ENCODE measurements at places on chromosomes 3 and 15.

DNA sequence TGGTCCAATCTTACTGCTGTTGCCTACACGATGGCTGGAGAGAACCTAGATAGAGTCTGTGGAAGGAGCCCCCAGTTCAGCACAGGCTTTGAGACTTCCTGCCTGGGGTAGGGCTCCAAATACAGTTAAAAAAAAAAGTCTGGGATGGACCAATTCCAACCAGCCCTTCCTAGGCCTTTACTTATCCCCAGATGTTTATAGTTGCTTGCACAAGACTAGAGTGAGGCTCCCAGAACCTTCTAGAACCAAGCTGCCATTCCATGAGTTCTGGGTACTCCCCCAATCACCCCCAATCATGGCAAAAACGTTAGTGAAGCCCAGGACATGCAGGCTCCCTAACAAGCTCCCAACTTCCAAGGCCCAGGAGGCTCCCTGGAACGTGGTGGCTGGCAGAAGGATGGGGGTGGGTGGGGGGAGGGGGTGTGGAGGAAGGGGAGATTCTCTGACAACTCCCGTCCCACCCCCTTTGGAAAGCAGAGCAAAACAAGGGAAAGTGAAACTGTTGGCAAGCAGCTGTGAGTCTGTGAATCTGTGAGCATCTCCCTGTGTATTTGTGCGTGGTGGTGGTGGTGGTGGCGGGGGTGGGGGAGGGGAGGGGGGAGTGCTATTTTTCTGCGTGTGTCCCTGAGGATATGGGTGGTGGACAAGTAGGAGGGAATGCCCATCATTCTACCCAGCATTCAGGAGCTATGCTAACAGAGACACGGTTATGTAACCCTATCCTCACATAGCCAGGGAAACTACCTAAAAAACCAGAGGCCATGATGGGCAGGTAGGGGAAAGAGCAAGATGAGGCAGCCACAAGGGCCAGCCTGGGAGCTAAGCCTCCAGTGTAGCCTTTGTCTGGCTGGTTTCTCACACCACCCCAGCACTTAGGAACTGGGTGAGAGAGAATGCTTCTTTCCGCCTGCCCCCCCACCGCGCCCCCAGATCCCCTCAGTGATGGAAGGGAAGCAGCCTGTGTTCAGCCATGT lies 2.0 kb downstream of the MST1R start:
- DNase-seq, result peak; percentile 30

DNA sequence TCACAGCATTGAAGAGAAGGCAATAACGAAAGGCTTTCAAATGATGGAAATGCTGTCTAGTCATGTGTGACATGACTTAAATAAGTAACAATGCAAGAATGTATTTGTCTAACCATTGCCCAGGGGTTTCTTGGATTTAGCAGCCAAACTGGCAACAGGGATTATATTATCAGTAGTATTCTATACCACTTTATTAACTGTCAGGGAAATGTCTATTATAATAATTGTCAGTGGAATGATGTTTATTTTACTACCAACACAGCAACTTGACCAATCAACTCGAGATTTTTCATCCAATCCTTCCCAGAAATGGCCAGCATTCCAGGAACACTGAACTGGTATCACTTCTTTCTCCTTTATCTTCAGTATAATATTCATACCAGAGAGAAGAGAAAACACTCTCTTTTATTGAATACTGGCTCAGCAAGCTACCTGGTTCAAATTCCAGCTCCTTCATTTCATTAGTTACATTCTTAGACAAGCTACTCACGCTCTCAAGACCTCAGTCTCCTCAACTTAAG lies 66.2 kb downstream of the FOXP1 start:
- DNase-seq, result no peak

DNA sequence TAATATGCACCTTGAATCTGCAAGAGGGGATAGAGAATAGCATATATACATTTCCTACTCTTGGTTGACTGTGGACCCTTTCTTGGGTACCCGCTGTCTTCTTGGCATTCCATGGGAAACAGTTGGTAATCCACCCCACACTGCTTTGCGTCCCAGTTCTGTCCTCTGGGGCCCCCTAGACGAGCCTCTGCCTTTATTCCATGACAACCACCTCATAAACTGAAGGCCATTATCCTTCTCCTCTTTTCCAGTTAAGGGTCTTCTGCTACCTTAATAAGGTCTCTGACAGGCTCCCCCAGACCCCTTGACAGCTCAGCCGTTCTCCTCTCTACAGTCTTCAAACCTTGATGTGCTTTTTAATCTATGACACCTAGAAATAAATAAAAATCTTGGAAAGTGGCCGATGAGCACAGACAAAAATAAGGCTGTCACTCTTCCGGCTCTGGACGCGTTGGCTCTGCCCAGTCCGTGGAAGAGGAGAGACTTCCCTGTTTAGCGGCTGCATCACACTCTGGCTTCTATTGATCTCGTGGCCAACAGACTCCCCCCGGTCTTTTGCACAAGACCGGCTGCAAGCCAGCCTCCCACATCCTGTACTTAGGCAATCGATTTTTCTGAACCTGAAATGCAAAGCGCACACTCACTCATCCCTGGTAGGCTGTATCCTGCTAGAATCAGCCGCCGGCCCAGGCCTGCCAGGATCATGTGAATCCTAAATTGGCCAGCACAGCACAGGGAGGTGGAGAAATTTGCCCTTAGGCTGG lies 251.0 kb upstream of the TLE3 start:
- peak; percentile 60 for DNase-seq

- no peak for DNase-seq
Measured at GRCh38 chr3:39264053-39264452, 15.8 kb downstream of the CX3CR1 start.

DNA sequence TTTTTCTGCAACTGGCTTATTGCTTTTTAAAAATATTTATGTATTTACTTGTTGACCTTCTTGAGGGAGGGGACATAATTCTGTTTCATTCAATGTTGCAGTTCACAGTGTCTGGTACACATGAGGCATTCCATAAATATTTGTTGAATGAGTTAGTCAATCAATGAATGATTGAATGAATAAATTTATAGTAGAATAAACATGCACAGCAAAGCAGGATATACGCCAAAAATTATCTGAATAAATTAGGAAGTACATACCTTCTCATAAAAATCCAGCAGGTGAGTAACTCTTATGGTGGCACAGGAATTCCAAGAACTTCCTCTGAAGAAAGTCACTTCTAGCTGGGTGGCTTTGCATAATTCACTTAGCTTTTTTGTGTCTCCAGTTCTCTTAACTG lies 469.4 kb upstream of the ATP11B start:
- DNase-seq, result no peak

GRCh38 chr3:37456270-37456708 lies 281.9 kb upstream of the LRRFIP2 start:
- DNase-seq, result peak; percentile 81

GRCh38 chr3:184248454-184249411 lies at the start of gene ALG3:
ALG3 (minus strand) TSS chr3:184248962; CDS start chr3:184248940, 22 bp downstream.
- peak; percentile 85 for DNase-seq

GRCh38 chr3:177610262-177610661 lies 413.0 kb upstream of the TBL1XR1 start:
- DNase-seq, result no peak

DNA sequence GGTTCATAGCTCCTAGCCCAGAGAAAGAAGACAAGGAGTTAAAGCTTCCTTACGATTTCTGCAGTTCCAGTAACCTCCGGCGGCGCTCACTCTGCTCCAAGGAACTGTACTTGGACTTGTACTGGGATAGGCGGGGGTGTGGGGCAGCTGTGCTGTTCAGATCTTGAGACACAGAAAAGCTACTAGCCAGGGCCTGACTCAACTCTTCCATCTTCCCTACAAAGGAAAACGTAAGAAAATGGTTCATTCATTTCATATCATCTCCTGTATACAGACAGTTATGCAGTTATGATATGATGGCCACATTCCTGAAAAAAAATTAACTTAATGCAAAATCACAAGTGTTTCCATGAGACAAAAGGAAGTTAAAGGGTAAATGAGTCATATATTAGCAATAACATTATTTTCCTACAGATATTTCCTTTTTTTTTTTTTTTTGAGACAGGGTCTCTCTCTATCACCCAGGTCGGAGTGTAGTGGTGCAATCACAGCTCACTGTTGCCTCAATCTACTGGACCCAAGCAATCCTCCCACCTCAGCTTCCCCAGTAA lies 4.6 kb downstream of the SNUPN start:
- DNase-seq, result peak; percentile 97

DNA sequence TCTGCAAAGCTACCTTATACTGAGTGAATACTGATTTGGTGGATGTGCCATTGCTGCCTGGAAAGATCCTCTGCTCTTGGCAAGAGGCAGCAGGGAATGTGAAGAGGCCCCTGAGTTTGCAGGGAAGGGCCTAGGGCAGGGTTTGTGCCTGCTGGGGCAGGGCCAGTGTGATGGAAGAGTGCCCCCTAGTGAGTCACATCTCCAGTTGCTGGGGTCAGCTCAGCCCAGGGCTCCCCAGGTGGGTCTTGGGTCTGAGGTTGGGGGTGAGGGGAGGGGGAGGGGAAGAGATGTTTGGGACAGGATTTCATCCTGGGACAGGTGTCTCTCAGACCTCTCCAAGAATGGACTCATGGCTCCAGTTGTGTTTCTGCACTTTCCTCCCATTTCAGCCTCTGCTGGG lies 4.1 kb upstream of the AMOTL2 start:
- no peak for DNase-seq

GRCh38 chr3:32303399-32303747 lies 64.9 kb downstream of the CMTM8 start:
- DNase-seq, result no peak

GRCh38 chr15:64695561-64695992 lies 79.8 kb downstream of the RBPMS2 start:
- DNase-seq, result peak; percentile 50

- DNase-seq, result peak; percentile 73
Measured at GRCh38 chr15:74053941-74054529, 28.3 kb downstream of the GOLGA6A start.

- no peak for DNase-seq
Measured at GRCh38 chr15:50138391-50138790, 19.4 kb upstream of the ATP8B4 start.

DNA sequence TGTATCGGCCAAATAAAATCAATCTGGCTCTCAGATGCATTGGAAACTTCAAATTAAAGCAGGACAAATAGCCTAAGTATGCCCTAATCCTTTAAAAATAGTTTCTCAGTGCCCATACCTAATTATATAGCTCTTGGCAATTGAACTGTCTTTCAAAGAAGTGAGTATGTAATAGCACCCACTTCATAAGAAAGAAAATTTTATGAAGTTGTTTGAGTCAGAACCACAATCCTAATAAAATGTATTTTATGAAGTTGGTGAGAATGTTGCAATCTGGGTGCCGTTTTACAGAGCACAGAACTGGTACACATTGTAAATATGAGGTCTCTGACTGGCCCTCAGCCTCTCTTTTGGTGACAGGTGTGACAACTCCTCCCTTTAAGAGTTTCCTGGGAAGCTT lies 45.4 kb downstream of the EPHB1 start:
- no peak for DNase-seq

DNA sequence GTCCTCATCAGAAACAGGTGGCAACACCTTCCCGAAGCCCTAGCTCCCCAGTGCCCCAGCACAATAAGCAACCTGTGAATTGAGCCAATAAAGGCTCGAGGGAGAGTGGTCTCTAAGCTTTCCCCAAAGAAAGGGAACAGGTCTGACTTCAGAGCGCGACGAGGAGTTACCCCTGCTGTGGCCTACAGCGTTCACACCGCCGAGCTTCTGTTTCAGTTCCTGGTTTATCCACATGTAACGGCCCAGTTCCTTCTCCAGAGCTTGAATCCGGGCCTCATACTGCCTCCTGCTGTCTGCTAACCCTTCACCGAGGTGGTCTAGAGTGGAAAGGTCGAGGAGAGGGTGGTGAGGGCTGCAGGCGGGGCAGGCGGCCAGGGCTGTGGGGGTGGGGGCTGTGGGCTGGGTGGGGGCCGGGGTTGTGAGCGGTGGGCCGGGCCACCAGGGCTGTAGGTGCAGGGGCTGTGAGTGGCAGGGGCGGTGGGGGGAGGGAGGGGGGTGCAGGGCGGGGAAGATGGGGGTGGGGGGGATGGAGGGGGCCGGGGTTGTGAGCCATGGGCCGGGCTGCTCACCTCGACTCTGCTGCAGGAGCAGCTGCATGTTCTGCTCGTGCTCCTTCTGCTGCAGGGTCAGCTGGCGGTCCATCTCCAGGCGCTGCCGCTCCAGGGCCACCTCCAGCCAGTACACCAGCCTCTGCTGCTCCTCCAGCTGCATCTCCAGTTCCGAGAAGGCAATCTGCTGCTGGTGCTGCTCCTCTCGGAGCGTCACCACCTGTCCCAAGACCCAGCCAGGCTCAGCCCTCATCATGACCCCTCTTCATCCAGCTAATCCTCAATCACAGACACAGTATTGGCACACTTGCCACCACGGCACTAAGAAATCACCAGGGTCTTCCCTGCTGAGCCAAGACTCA lies 26.2 kb downstream of the KIF7 start:
- DNase-seq, result no peak

GRCh38 chr15:44584162-44584749 lies 47.3 kb downstream of the EIF3J start:
- no peak for DNase-seq

GRCh38 chr3:27138005-27138404 lies 231.2 kb downstream of the NEK10 start:
- no peak for DNase-seq

DNA sequence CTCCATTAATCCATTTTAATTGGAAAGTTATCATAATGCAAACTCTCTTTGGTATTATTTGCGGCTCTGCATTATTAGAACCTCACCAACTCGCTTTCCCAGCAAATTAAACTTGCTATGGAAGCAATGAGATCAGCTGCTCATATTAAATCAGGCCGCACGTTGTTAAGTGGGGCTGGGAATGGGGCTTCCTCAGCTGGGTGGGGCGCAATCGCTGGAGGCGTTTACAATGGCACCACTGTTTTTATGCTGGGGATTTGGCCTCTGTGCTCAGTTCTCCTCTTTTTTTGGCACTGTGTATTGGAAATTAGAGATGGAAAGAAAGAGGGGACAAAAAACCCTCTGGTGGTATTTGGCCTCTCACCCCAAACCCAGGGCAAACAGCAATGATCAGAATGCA lies 72.2 kb downstream of the RPLP1 start:
- no peak for DNase-seq

GRCh38 chr3:110624576-110624975 lies 447.0 kb upstream of the NECTIN3 start:
- DNase-seq, result no peak

DNA sequence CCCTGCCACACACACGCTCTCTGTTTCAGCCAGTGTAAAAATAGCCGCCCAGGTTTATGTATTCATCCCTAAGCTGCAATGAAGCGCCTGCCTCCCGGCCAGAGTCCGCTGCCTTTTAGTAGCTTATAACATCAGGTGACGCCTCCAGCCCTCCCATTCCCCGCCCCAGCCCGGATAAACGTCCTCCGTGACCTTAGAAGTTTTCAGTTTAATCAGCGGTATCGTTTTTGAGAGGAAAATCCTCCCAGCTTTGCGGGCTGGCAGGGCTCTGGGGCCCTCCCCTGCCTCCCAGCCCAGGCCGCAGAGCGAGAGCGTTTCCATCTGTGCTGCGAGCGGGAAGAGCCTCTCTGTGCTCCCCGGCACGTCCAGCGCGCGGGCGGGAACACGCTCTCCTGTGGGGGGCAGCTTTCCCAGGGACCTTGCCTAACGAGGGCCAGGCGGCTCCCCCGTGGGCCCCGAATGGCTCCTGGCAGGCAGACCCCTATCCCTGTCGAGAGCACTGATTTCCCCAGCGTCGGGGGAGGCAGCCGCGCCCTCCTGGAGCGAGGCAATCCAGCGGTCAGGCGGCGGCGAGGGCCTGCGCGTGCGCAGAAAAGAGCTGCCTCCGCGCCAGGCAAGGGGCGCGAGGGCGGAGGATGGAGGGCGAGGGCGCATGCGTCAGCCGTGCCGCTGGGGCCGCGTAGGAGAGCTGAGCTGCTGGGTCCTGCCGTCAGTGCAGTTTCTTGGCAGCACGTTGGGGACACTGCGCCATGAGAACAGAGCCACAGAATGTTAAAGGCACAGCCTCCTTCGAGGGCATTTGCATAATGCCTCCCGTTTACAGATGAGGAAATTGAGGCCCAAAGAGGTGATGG lies 71.1 kb downstream of the CCNL1 start:
- DNase-seq, result peak; percentile 95

Data from muscle of back (tissue), 13 donors.